ENCODE measurements at places on chromosomes 4 and X. TPM values are rescaled to one million over a fixed set of nuclear protein-coding genes. Genes with fewer than 3 reads are reported as not detected.

PFKFB1 gene
- polyA plus RNA-seq, result 15.9 TPM

EDA gene
- 0.98 TPM for polyA plus RNA-seq

PRSS12 gene
- 0.03 TPM for polyA plus RNA-seq

SOWAHD gene
- polyA plus RNA-seq, result 0.03 TPM

DOK7 gene
- 11.7 TPM for polyA plus RNA-seq

FAM184B gene
- 0.03 TPM for polyA plus RNA-seq

ASB5 gene
- 1,213 TPM for polyA plus RNA-seq

PLK4 gene
- 0.48 TPM for polyA plus RNA-seq

NUP62CL gene
- not detected for polyA plus RNA-seq

HTRA3 gene
- 15.5 TPM for polyA plus RNA-seq

WNK3 gene
- 0.09 TPM for polyA plus RNA-seq

EMCN gene
- polyA plus RNA-seq, result 7.9 TPM

PCDH10 gene
- 0.01 TPM for polyA plus RNA-seq

ANXA3 gene
- 22.2 TPM for polyA plus RNA-seq

MAGEB17 gene
- 0.08 TPM for polyA plus RNA-seq

FMR1NB gene
- not detected for polyA plus RNA-seq

ZAR1 gene
- not detected for polyA plus RNA-seq

FGFRL1 gene
- 12.8 TPM for polyA plus RNA-seq

TMEM156 gene
- not detected for polyA plus RNA-seq

CLDN34 gene
- polyA plus RNA-seq, result not detected

PTCHD1 gene
- 0.05 TPM for polyA plus RNA-seq

PDE5A gene
- 0.60 TPM for polyA plus RNA-seq

RAB39B gene
- polyA plus RNA-seq, result 0.03 TPM

ADGRG2 gene
- 0.21 TPM for polyA plus RNA-seq

PNMA5 gene
- not detected for polyA plus RNA-seq

ACOT9 gene
- polyA plus RNA-seq, result 22.0 TPM

DUX4 gene
- not detected for polyA plus RNA-seq

SULT1B1 gene
- polyA plus RNA-seq, result 0.03 TPM

PCDH7 gene
- polyA plus RNA-seq, result 0.04 TPM

CYSLTR1 gene
- 0.34 TPM for polyA plus RNA-seq

CLCN5 gene
- 4.2 TPM for polyA plus RNA-seq

CSAG2 gene
- not detected for polyA plus RNA-seq

GAGE12J gene
- not detected for polyA plus RNA-seq

SOX3 gene
- 0.10 TPM for polyA plus RNA-seq

RAB41 gene
- polyA plus RNA-seq, result not detected

ZCCHC18 gene
- 0.05 TPM for polyA plus RNA-seq

GRPR gene
- 0.05 TPM for polyA plus RNA-seq

VCX3B gene
- not detected for polyA plus RNA-seq

CITED1 gene
- polyA plus RNA-seq, result 0.59 TPM

FBXL5 gene
- 46.1 TPM for polyA plus RNA-seq

CPE gene
- 10.3 TPM for polyA plus RNA-seq

MAGEA8 gene
- polyA plus RNA-seq, result not detected

SLITRK2 gene
- polyA plus RNA-seq, result not detected

CYTL1 gene
- 0.13 TPM for polyA plus RNA-seq

MAGED4 gene
- 0.05 TPM for polyA plus RNA-seq

VSIG4 gene
- polyA plus RNA-seq, result 6.7 TPM

TEC gene
- 1.2 TPM for polyA plus RNA-seq

CAPN6 gene
- polyA plus RNA-seq, result 0.08 TPM

ZCCHC12 gene
- not detected for polyA plus RNA-seq

ZFP92 gene
- polyA plus RNA-seq, result 0.10 TPM

NSUN7 gene
- polyA plus RNA-seq, result not detected

SHROOM2 gene
- 0.06 TPM for polyA plus RNA-seq

TAF7L gene
- polyA plus RNA-seq, result 0.04 TPM

Measured in psoas muscle (tissue), 8 donors.